Tibial nerve (tissue), 4 donors: ENCODE measurements at places on chromosomes 1 and 21.

GRCh38 chr1:208303743-208304712 lies 59.8 kb upstream of the PLXNA2 start:
- H3K4me3 ChIP-seq: no peak overlapping the region
- H3K36me3 ChIP-seq: no peaks in the 10 kb centered on the region
- H3K27me3 ChIP-seq: no peaks in the 10 kb centered on the region
- H3K4me1 ChIP-seq: no peaks in the 10 kb centered on the region

GRCh38 chr1:95916616-95917015 lies 682.6 kb downstream of the RWDD3 start:
- DNase-seq: no peak
- H3K4me1 ChIP-seq: no peaks in the 10 kb centered on the region
- H3K36me3 ChIP-seq: no peaks in the 10 kb centered on the region
- H3K27me3 ChIP-seq: no peaks in the 10 kb centered on the region

- H3K27me3 ChIP-seq: no peaks in the 10 kb centered on the region
- H3K27ac ChIP-seq: no peak overlapping the region
- H3K36me3 ChIP-seq: no peaks in the 10 kb centered on the region
- H3K4me1 ChIP-seq: no peaks in the 10 kb centered on the region
These were observed 662.9 kb downstream of the PLPP3 start for GRCh38 chr1:55916481-55916880.

GRCh38 chr1:94527447-94528031 lies 14.0 kb downstream of the F3 start:
- peaks cover 32% of the 10 kb centered on the region for H3K36me3 ChIP-seq
- no peaks in the 10 kb centered on the region for H3K27me3 ChIP-seq
- no peak overlapping the region for H3K4me3 ChIP-seq
- DNase-seq: no peak
- H3K4me1 ChIP-seq: no peaks in the 10 kb centered on the region
